ENCODE measurements at places on chromosomes 13 and 19. TPM values are rescaled to one million over a fixed set of nuclear protein-coding genes. Genes with fewer than 3 reads are reported as not detected.

- H3K36me3 ChIP-seq, result peaks cover 3% of the 10 kb centered on the region
- peaks cover 54% of the 10 kb centered on the region for H3K4me1 ChIP-seq
- H3K27ac ChIP-seq, result peak overlapping the region; percentile 80
- H3K27me3 ChIP-seq, result no peaks in the 10 kb centered on the region
- no peak for DNase-seq
Measured at GRCh38 chr19:15264061-15264932, 32.0 kb upstream of the EPHX3 start.

DNA sequence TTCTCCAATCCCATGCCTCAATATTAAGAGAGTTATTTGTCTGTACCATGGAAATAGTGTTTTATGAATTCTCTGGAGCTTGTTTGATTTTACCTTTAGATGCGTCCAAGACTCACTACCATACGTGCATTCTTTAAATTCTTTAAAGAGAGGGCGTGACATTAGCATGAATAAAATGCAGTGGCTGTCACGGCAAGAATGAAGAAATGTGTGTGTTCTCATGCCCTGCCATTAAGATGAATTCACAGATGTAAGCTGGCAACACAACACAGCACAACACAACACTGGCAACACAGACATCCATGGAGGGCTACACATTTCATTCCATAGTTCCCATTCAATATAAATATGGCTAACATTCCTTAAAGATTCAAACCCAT, 213.4 kb downstream of the ENOX1 start:
- no peaks in the 10 kb centered on the region for H3K27me3 ChIP-seq
- no peak for DNase-seq
- no peak overlapping the region for H3K27ac ChIP-seq
- no peaks in the 10 kb centered on the region for H3K36me3 ChIP-seq
- no peak overlapping the region for H3K4me3 ChIP-seq

CBLC gene
- total RNA-seq, result not detected

DNA sequence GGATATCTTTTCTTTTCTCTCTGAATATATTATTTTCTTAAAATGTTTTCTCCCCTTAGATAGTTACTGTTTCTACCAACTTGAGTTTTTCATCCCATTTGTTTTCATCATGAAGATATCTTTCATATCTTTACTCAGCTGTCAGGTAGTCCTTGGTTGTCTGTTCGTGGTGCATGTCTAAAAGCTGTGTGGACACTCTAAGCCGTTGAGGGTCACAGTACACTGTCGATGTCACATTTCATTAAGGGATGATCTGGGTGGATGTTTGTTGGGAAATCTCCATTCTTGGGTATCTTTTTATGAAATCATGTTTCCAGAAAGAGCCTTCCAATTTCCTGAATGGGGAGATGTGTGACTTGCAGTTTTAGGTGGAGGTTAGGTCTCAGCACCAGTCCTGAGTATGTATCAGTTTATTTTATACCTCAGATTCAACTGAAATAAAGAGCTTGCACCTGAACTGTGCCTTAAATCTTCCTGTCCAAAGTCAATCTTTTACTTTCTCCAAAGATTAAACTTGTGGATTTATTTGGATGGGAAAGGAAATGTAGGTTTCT, 23.2 kb downstream of the ZMYM2 start:
- no peaks in the 10 kb centered on the region for H3K27me3 ChIP-seq
- H3K4me3 ChIP-seq, result no peak overlapping the region
- peaks cover 9% of the 10 kb centered on the region for H3K4me1 ChIP-seq
- no peak overlapping the region for H3K27ac ChIP-seq

DNA sequence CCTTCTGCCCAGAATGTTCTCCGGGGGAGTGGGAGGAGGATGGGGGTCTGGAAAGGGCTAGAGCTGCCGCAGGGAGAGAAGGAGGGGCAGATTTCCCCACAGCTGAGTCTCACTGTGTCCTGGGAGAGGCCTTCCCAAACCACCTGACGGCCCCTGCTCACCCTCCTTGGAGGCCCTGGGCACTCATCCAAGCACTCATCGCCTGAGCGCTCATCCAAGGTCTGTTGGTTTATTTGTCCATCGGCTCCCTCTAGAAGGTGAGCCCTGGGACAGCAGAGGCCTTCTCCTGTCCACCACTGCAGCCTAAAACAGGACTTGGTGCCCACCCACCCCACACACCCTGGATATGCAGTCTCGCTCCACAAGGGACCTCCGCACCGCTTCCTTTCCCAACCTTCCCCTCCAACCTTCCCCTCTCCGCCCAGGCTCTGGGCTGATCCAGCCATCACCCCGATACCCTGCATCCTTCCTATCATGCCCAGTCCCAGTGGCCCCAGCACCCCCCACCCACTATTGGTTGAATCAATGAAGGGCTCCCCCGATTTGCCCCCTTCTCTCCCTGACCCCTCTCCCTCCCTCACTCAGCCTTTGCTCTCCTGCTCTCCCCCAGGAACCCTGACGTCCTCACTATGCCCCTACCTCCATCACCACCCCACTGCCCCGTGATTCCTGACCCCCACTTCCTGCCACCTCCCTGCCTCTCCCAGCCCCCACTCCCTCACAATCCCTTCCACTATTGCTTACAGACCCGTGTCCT, 1.7 kb downstream of the UBXN6 start:
- peaks cover 24% of the 10 kb centered on the region for H3K4me1 ChIP-seq
- H3K4me3 ChIP-seq, result peak overlapping the region; percentile 57
- no peaks in the 10 kb centered on the region for H3K27me3 ChIP-seq
- peak; percentile 90 for DNase-seq
- no peaks in the 10 kb centered on the region for H3K36me3 ChIP-seq

GRCh38 chr13:106818971-106819370, 251.0 kb upstream of the ARGLU1 start:
- no peaks in the 10 kb centered on the region for H3K27me3 ChIP-seq
- H3K36me3 ChIP-seq, result no peaks in the 10 kb centered on the region
- H3K4me1 ChIP-seq, result no peaks in the 10 kb centered on the region
- no peak for DNase-seq

- no peaks in the 10 kb centered on the region for H3K27me3 ChIP-seq
- no peak overlapping the region for H3K27ac ChIP-seq
- H3K36me3 ChIP-seq, result no peaks in the 10 kb centered on the region
- no peak for DNase-seq
Measured at GRCh38 chr13:75612354-75612753, 23.8 kb upstream of the LMO7 start.

GRCh38 chr19:15584541-15585115, 30.4 kb upstream of the CYP4F8 start:
- no peak overlapping the region for H3K27ac ChIP-seq
- peak; percentile 17 for DNase-seq
- no peaks in the 10 kb centered on the region for H3K4me1 ChIP-seq
- H3K4me3 ChIP-seq, result no peak overlapping the region
- peaks cover 23% of the 10 kb centered on the region for H3K27me3 ChIP-seq

CLEC11A gene
- total RNA-seq, result 2.1 TPM

DNA sequence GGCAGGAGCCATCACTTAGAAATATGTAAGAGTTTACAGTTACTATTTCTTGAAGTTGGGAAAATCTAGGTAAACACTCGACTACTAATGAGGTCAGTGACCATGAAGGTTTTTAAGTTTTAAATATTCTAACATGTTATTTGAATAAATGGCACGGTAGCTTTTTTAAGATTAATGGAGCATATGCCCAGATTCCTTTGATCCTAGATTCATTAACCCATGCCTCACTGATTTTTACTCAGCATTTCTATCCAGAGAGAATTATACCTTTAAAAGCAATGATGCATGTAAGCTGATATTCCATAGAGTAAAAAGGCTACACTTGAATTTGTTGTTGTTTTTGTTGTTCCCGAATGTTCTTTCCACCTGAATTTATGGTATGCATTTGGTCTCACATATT, 541.4 kb downstream of the DACH1 start:
- H3K4me1 ChIP-seq, result no peaks in the 10 kb centered on the region
- H3K4me3 ChIP-seq, result no peak overlapping the region
- no peak overlapping the region for H3K27ac ChIP-seq

CILP2 gene
- not detected for total RNA-seq

GRCh38 chr19:3665681-3666544, 34.4 kb downstream of the PIP5K1C start:
- no peaks in the 10 kb centered on the region for H3K27me3 ChIP-seq
- peaks cover 23% of the 10 kb centered on the region for H3K4me1 ChIP-seq
- DNase-seq, result no peak
- H3K27ac ChIP-seq, result no peak overlapping the region

DNA sequence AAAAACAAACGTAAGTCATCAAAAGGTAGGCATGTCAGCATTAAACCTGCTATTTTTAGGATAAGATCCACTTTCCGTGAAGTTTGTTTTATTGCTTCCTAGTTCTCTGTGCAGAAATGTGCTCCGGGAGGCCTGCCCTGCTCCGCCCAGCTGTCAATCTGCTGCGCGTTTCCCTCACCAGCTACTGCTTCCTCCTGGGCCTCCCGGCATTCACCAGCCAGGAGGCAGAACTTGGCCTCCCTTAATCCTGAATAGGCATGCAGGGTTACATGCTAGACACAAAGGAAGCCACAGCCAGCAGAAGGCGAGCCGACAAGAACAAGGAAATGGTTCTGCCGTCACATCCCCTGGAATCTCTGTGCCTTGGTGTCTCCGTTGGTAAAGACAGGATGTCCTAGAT, 386.2 kb downstream of the IRS2 start:
- DNase-seq, result no peak
- H3K27me3 ChIP-seq, result no peaks in the 10 kb centered on the region
- no peaks in the 10 kb centered on the region for H3K36me3 ChIP-seq

UBL3 gene
- 29.0 TPM for total RNA-seq

KLF1 gene
- not detected for total RNA-seq

DNA sequence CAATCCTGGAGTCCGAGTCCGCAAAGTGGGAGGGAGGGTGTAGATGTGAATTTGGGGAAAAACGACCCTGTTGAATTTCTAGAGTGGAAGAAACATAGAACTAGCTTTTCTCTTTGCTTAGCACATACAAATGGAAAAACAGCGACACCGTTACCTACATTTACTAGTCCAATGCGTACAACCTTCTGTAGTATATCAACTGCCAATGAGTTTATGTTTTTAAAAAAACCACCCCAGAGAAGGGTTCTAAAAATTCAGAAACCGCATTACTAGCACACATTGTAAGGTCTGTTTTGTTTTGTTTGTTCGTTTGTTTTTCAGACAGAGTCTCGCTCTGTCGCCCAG, 332 bp upstream of the SUPT20H start:
- peak overlapping the region; percentile 93 for H3K27ac ChIP-seq
- DNase-seq, result no peak
- H3K36me3 ChIP-seq, result no peaks in the 10 kb centered on the region
- H3K4me1 ChIP-seq, result peaks cover 8% of the 10 kb centered on the region
- peak overlapping the region; percentile 82 for H3K4me3 ChIP-seq

CGB5 gene
- not detected for total RNA-seq

- no peaks in the 10 kb centered on the region for H3K36me3 ChIP-seq
- peaks cover 8% of the 10 kb centered on the region for H3K4me1 ChIP-seq
- H3K27me3 ChIP-seq, result no peaks in the 10 kb centered on the region
- H3K4me3 ChIP-seq, result no peak overlapping the region
- no peak for DNase-seq
Measured at GRCh38 chr13:80447747-80448146, 106.8 kb upstream of the SPRY2 start.

GRCh38 chr13:43510956-43511901, 275.5 kb downstream of the ENOX1 start:
- H3K27ac ChIP-seq, result no peak overlapping the region
- H3K27me3 ChIP-seq, result no peaks in the 10 kb centered on the region
- peaks cover 22% of the 10 kb centered on the region for H3K4me1 ChIP-seq
- no peak overlapping the region for H3K4me3 ChIP-seq
- no peaks in the 10 kb centered on the region for H3K36me3 ChIP-seq

CEACAM20 gene
- total RNA-seq, result not detected

- H3K27me3 ChIP-seq, result peaks cover 13% of the 10 kb centered on the region
- H3K27ac ChIP-seq, result peak overlapping the region; percentile 77
- peaks cover 29% of the 10 kb centered on the region for H3K4me1 ChIP-seq
- no peak for DNase-seq
- H3K4me3 ChIP-seq, result peak overlapping the region; percentile 89
Measured at GRCh38 chr19:679418-680286, 3.5 kb downstream of the FSTL3 start.

ZNF583 gene
- 4.9 TPM for total RNA-seq

B3GNT8 gene
- total RNA-seq, result 0.24 TPM

CPAMD8 gene
- 7.4 TPM for total RNA-seq

DNA sequence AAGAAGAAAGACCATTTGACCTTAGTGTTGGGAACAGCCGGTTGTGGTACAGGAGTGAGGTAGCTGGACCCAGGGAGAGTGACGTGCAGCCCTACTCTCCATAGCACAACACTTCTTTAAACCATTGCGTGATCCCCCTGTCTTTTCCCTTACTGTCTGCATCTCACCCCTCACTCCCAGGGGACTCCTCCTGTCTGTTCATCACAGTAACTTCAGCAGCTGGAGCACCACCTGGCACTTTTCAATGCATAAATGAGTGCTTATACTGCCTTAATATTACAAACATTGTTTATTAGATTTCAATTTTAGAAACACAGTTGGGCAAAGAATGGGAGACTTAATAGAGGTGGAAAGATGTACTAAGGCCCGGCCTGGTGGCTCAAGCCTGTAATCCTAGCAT, 285.5 kb downstream of the UQCRFS1 start:
- H3K36me3 ChIP-seq, result no peaks in the 10 kb centered on the region

ADAMTS10 gene
- 2.9 TPM for total RNA-seq

DNA sequence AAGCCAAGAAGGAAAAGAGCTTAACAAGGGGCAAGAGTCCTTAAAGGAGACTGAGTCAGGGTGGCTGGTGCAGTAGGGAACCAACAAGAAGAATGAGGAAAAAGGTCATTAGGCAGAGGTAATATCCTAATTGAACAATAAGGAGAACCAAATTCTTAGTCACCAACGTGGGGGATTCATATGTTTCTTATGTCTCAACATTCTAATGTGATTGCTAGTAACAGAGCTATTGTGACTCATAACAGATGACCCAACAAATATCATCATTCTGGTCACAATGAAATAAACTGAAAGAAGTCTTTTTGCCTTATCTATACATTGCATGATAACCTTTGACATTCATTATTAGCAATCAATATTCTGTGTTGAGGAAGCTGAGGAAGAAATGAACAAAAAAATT, 101.6 kb downstream of the RAP2A start:
- no peak for DNase-seq
- H3K27ac ChIP-seq, result no peak overlapping the region
- no peaks in the 10 kb centered on the region for H3K4me1 ChIP-seq
- H3K36me3 ChIP-seq, result no peaks in the 10 kb centered on the region
- H3K27me3 ChIP-seq, result no peaks in the 10 kb centered on the region
- no peak overlapping the region for H3K4me3 ChIP-seq

- no peaks in the 10 kb centered on the region for H3K36me3 ChIP-seq
- H3K4me1 ChIP-seq, result peaks cover 15% of the 10 kb centered on the region
- H3K4me3 ChIP-seq, result no peak overlapping the region
- no peak overlapping the region for H3K27ac ChIP-seq
Measured at GRCh38 chr19:2952953-2953481, 8.2 kb upstream of the ZNF77 start.

DNA sequence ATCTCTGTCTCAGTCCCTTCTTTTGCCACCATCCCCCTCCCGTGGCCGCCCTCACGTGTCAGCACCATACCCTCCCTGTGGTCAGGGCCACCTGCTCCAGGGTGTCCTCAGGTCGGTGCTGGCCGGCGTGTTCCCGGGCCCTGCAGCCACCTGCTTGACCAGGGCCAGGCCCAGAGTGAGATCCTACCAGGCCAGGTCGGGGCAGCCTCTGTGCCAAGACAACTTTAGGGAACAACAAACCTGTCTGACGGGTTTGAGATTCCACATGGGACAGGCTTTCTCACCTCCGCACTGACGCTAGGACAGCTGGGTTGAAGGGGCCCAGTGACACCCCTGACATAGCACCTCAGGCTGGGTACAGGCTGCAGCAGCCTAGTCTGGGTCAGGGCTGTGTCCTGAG, 7.5 kb upstream of the SBNO2 start:
- H3K27me3 ChIP-seq, result no peaks in the 10 kb centered on the region
- no peak overlapping the region for H3K27ac ChIP-seq
- H3K4me3 ChIP-seq, result no peak overlapping the region
- no peaks in the 10 kb centered on the region for H3K36me3 ChIP-seq
- H3K4me1 ChIP-seq, result no peaks in the 10 kb centered on the region
- no peak for DNase-seq

All from gastrocnemius medialis (tissue), 4 donors.